ENCODE measurements at places on chromosomes 6 and 20.

DNA sequence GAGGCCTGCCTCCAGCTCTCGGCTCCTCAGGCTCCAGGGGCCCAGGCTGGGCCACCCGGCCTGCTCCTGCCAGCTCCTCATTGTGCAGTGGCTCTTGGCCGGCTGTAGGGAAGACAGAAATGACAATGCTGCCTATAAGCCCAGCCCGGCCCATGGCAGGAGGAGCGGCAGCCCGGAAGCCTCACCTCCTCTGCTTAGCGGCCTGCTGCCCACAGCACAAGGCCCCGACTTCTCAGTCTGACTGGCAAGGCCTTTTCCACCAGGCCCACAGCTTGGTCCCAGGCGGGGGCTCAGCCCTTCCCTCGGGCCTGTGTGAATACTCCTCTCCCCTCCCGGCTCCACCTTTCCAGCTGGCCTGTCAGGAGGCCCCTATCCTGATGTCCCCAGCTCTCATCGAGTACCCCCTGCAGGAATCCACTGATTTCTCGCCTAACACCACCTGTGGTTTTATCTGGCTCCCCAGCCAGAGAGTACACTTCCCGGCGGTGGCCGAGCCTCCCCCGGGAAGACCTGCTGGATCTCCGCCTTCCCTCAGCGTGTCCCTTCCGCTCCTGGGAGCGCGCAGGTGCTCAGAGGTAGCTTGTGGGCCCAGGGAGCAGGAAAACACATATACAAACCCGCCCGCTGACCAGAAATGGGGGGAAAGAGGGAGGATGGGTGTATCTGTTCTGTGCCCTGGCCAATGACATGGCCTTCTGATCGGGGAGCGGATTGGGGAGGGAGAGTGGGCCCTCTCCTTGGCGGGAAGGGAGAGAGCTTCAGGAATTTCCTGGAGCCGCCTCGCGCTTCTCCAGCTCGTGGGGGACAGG lies 963 bp downstream of the DDRGK1 start:
- DNase-seq: no peak

- DNase-seq: no peak
Measured at GRCh38 chr6:136307351-136307750, 17.7 kb upstream of the BCLAF1 start.

DNA sequence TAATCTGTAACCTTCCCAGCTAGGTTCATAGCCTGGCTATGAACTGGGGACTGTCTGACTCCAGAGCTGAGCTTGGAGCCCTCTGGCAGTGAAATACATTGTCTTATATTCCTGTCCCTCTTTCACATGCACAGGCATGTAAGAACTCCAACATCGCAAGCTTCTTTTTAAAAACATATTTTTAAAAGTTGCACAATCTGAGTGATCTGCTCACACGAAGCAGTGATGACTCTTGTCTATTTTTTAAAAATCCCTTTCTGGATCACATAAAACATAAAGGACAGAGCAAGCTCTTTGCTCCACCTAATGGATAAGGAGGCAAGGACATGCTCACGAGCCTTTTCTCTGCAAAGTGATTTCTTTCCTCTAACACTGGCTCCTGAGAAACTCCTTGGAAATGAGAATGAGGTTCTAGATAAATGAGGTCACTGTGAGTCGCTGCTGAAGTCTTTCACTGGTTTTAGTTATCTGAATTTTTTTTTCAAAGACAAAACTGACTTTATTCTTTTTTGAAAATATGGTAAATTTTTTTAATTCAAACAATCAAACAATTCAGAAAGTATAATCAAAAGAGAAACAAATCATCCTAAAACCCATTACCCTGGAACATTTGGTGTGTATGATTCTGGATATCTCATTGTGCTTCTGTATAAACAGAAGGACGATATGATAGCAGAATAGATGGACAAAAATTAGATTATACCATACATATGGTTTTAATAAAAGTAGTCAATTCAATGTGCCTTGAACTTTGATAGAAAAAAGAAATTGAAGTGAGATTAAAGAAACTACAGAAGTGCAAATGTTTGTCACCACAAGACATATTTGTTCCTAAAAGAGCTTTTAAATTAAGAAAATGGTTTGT lies 30.8 kb downstream of the IL20RA start:
- no peak for DNase-seq

DNA sequence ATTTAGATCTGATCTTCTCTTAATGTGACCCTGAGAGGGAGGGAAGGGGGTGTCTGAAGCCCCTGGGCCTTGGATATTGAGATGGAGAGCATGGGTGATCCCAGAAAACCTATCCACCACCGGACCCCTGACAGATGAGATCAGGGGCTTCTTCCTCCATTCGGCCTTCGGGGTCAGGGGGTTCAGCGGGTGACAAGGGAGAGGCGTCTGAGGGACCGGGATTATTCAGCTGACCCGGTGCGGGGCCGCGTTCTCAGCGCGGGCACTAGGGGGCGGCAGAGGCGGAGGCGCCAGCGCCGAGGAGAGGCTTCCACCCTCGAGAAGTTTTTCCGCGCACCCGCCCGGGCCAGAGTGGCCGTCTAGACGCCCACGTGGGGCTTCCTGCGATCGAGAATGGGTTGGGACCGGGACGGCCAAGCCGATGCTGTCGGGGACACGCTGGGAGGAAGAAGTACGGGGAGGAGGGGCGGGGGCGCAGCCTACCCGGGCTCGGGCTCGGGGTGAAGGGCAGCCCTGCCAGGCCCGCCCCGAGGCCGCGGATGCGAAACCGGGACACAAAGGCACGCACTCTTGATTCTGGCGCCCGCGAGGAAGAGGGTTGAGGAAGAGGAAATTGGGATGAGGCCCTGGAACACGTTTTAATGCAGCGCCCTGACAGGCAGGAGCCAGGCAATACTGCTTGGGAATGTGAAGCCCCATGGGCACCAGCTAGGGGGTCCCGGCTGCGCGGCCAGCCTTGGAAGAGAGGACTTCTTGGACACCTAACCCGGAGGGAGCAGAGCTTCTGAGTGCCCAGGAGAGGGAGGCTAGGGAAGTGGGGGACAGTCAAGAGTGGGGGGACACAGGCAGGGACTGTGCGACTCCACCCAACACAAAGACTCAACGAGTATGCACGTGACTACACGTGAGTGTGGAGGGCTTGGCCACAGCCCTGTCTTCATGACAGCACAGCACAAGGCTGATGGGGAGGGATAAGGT lies 30.6 kb downstream of the COL11A2 start:
- peak; percentile 86 for DNase-seq

DNA sequence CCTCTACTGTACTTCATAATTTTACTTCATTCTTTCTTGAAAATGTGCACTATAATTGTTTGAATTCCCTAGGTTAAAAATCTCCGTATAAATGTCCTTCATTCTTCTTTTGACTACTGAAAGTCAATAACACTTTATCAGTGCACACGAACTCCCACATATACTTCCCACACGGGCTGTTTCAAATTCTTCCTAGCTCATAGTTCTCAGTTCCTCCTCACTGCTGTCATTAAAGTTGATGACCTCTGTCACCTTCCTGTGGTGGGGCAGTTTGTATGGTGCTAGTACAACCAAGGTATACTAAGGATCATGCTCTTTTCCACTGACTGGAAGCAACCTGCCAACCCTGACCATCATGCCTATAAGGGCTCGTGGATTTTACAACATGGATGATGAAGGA lies 40.0 kb upstream of the CD2AP start:
- no peak for DNase-seq

DNA sequence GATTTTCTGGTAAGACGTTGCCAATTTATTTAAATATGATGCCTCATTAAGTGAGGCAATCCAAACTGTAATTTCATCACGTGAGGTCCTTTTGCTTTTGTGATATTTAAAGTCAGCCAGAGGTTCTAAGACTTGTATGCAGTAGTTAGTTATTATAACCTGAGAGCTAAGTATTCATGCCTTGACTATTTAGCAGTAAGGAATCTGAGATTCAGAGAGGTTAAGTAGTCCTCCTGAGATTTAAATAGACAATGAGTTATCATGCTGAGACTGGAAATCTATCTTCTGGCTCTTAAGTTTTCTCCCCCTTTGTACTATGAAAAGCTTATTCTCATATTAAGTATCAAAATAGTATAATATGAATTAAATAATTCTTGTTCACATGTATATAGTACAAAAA lies 158.0 kb downstream of the UTRN start:
- no peak for DNase-seq

- DNase-seq: no peak
Measured at GRCh38 chr6:61622601-61623000, 663.4 kb downstream of the KHDRBS2 start.

DNA sequence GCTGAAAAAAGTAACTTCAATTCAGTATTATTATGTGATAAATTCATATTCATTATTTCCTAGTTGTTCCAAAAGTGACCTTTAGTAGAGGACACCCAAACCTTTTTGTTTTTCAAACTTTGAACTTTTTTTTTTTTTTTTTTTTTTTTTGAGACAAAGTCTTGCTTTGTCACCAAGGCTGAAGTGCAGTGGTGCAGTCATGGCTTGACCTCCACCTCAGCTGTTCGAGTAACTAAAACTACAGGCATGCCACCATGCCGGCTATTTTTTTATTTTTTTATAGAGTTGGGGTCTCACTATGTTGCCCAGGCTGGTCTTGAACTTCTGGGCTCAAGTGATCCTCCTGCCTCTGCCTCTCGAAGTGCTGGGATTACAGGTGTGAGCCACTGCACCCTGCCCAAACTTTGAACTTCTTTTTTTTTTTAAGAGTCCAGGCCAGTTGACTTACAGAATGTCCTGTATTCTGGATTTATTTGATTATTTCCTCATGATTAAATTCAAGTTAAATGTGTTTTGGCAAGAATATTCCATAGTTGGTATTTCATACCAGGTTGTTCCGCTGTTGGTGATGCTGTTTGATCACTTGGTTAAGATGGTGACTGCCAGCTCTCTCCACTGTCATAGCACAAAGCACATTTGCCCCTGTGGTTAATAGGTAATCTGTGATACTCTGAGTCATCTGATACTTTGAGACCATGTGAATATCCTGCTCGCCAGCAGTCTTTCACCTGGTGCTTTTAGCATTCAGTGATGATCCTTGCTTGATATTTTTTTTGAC lies 48.0 kb downstream of the VAPB start:
- no peak for DNase-seq

GRCh38 chr6:146582857-146583256 lies 15.9 kb upstream of the ADGB start:
- no peak for DNase-seq

DNA sequence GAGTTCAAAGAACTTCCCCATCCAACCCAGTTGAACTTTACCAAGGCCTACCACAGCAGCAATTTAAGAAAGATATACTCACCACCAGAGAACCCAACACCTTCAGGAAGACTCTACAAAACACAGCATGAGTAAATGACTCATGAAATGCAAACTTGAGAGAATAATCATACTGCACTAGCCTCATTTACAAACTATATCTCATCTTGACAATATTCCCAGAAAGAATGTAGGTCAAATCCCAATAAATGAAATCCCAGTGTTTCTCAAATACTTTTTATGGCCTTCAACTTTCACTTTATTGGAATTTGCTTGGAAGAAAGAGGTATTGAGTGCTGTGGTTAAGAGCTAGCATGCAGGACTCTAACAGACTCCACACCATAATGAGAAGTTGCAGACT lies 60.0 kb downstream of the FYN start:
- no peak for DNase-seq

DNA sequence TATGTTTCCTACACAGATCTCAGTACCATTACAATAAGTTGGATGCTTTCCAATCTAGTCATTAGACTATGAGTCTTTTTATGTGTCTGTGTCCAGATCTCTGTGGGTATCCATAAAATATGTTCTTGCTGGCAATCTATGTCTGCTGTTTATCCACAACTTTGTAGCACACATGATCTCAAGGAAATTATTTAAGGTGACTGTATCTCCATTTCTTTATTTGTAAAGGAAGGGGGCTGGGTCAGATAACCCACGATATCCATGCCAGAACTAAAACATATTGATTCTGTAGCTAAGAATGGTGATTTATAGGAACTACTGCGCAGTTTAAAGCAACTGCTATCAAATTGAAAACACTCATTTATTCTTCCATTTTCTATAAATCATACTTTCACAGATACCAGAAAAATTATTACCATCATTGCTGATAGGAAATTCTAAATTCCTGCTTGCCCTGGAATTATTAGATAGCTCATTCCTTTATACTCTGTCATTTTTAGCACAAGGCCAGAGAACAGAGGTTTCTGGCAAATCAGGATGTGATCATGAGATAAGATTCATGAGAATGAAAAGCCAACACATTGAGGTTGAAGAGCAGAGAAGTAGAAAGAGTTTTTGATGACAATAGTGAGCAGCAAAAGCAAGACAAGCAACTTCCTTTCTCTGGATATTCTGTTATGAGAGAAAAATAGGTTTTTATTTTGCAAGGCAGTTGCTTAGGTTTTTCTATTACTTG lies 851.4 kb upstream of the CITED2 start:
- no peak for DNase-seq

DNA sequence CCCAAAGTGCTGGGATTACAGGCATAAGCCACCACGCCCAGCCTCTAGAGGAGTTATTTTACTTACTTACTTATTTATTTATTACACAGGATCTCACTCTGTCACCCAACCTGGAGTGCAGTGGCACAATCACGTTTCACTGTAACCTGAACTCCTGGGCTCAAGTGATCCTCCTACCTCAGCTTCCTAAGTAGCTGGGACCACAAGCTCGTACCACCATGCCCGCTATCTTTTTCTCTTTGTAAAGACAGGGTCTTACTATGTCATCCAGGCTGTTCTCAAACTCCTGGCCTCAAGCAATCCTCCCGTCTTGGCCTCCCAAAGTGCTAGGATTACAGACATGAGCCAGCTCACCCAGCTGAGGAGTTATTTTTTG lies 1.6 kb upstream of the TRIB3 start:
- no peak for DNase-seq

DNA sequence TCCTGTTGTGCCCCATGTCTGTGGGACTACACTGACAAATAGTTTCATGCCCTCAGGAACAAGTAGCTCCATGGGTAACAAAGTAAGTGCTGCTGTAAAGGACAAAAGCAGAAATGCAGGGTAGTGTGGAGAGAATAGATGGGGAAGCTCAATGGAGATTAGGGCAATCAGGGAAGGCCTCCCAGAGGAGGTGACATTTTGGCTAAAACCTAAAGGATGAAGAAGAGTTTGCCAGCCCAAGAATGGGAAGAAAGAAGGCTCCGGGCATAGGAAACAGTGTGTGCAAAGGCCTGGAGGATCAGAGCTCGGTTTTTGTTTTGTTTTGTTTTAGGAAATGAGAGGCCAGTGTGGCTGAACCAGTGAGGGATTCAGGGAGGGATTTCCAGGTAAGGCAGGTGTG lies 43.6 kb upstream of the FAM83D start:
- DNase-seq: no peak

DNA sequence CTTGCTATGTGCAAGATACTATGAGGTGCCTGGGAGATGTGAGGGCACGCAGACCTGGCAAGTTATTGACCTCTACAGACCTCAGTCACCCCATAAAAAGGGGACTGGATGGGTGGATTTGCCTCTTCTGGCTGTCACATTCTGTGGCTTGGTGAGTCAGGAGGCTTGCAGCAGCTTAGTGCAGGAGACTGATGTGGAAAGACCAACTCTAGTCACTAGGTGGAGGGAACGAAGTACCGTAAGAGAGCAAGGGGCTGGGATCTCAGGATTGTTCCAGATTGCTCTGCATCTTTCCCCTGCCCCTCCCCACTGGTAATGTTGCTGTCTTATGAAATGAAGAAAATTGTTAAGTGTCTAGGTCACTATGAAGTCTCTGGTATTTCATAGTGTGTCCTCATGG lies 3.3 kb downstream of the MAPRE1 start:
- DNase-seq: no peak
